DMS 273 treated with DMSO at 0.1 percent for 48 hours (cell line): ENCODE measurements at places on chromosomes 7 and 10.
A peak's percentile ranks its signal among the peaks of the same experiment; 100 is the strongest.

DNA sequence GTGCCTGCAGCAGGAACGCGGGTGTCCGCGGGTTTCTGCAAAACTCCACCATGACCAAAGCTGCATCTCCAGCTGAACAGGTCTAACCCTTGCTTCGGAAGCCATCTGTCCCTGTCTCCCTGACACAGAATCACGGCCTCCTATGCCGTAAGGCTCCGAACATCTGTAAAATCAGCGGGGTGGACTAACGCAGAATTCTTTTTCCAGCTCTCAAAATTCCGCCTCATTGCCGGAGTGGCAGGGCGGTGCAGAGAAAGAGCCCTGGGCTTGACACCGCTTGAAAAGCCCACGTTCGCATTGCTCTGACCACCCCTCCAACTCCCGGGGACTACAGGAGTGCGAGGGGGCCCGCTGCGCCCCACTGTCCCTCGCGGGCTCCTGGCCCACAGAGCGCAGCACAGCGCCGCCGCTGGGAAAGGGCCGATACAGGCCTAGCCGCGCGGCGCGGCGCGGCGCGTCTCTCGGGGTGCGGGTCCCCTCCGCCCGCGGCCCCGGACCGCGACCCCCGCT lies 409 bp downstream of the DNMBP start:
- peak; percentile 43 for DNase-seq

DNA sequence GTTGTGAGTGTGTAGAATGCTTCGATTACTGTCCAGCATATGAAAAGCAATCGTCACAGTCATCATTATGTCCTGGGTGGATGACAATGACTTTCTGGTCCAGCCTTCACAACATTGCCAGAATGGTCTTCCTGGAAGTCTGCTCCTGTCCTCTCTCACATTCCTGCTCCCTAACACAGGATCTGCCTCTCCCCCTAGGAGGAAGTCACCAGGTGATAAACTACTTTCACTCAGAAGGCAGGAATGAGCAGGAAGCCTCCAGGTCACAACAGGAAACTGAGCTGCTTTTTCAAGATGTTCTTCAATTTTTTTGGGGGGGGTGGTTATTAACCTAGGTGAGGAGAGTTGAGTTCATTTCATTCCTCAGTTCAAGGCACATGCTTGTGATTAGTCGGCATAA lies 13.6 kb upstream of the GPNMB start:
- no peak for DNase-seq

GRCh38 chr7:19369182-19369581 lies 224.0 kb upstream of the FERD3L start:
- no peak for DNase-seq

- no peak for DNase-seq
Observed at GRCh38 chr10:129740532-129741279, 223.4 kb downstream of the EBF3 start.

DNA sequence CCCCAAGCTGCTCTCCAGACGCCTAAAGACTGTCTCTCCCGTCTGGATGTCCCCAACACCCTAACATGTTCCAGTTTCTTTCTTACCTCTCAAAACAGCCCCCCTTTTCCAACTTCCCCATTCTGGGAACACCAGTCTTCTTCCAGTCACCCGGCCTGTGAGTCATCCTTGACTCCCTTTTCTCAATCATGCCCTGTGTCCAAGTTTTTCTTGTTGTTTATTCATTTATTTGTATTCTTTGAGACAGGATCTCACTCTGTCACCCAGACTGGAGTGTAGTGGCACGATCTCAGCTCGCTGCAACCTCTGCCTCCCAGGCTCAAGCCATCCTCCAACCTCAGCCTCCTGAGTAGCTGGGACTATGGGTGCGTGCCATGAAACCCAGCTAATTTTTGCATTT lies 15.6 kb downstream of the SNX10 start:
- no peak for DNase-seq

GRCh38 chr7:1029637-1030443 lies 14.5 kb upstream of the GPR146 start:
- no peak for DNase-seq

DNA sequence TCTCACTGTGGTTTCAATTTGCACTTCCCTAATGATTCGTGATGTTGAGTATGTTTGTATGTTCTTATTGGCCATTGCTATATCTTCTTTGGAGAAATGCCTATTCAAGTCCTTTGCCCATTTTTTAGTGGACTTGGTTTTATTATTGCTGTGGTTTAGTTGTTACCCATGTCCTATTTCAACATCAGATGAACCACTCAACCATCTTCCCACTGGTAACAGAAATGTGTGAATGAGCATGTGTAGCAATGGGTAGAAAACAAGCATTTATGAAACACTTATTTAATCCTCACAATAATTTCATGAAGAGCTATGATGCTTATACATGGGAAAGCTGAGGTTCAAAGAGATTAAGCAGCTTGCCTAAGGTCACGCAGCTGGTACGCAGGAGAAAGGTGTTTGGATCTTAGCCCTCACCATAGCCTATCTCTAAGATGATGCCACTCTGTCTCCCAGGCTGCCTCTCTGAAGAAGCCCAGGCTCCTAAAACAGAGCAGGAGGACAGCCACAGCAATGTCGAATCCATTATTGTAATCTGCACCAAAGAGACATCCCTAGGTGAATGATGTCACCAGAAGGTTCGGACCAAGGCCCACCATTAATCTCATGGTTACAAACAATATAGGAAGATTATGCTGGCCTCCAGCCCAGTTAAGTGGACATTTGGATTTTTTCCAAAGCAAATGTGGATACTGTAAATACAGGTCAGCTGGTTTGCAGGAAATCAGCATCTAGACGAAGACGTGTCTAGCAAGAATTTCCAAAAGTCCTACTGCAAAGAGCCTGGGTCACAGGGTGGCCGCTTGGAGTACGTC lies 447.6 kb upstream of the ZMIZ1 start:
- no peak for DNase-seq

DNA sequence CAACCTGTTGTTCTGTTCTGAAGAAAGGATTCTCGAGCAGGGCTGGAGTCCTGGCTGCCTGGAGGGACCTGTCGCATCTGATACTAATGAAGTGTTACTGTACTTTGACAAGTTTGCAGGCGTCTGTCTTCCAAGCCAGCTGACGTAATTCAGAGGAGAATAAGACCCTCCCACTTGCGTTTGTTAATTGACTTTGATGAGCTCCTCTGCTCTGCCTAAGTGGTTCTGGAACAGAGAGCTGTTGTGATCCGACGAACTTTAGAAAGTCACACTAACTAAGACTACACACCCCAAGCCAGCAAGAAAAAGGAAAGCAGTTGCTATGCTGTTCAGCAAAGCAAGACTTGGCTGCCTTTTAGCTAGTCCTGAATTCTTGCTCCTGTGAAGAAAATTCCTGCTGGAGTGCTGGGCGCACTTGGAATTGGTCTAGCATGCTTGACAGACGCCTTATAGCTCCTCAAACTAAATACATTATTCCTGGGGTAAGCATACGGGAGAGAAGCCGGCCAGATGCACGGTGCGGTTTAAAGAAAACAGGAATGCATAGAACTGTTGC lies 200.3 kb downstream of the CACNB2 start:
- no peak for DNase-seq

DNA sequence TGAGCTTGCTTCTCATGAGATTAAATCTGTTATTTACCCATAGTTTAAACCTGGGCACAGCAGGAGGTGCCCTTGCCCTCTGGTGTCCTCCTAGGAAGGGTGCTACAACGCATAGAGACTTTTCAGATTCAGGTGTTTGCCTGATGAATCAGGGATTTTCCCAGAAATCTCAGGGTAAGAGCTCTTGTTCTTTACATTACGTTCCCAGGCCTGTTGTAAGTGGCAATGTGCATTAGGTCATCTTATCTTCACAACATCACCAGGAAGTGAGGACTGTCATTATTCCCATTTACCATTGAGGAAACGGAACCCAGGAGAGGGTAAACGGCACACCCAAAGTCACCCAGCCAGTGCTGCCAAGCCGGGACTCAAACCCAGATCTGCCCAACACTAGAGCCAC lies 73.0 kb downstream of the NHLRC2 start:
- no peak for DNase-seq

- DNase-seq, result peak; percentile 38
Observed at GRCh38 chr7:108203537-108203936, 73.4 kb upstream of the LAMB4 start.
